ENCODE measurements at places on chromosomes 2 and 18.

- no peak for DNase-seq
Observed at GRCh38 chr18:31504455-31505147, 6.6 kb downstream of the DSG2 start.

DNA sequence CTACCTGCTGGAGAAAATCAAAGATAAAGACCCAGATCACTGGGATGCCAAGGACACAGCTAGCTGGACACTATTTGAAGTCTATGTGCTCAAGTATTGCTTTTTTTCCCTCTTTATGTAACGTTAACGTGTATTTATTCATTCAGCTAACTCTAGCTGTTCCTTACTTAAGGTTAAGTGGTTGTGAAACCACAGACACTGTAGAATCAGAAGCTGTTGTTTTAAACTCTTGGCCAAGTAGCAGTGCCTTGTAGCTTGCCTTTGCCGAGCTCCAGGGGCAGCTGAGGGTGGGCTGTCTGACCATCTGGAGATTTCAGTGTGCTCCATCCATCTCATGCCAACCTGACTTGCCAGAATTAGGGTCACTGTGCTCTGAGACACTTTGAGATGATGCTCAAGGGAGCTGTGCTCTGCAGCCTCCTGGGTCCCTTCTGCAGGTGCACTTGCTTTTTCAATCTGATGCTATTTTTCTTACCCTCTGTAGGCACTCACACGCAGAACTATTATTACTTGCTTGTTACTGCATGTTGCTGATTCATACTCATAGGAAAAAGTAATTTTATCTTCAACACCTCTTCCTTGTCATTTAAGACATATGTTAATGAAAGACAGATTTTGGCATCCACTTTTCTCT, 116.2 kb downstream of the METTL8 start:
- DNase-seq, result no peak

DNA sequence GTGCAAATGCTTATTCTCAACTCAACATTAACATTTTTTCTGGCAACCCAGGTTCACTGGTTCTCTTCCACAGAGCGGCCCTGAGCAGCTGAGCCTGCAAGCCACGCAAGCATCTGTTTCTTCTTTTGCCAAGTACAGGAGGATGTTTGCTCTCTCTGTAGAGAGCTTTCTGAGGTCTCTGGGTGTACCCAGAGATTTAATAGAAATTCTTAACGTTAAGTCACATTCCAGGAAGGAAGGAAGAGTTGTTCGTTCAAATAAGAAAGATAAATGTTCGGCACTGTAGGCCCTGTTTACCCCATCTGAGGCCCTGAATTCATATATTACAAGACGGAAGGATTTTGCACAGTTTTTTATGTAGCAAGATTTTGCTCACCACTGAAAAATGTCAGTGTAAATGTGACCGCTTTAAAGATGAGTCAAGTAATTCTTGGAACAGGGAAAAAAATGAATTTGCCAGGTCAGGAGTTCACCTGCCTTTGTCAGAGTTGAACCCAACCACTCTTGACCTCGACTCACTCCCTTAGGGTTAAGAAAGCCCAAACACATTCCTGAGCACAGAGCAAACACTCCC, 30.1 kb downstream of the KCTD18 start:
- DNase-seq, result peak; percentile 65

GRCh38 chr2:154507186-154507585, 191.3 kb upstream of the KCNJ3 start:
- DNase-seq, result no peak

- no peak for DNase-seq
Observed at GRCh38 chr2:6644261-6644660, 221.4 kb downstream of the CMPK2 start.

DNA sequence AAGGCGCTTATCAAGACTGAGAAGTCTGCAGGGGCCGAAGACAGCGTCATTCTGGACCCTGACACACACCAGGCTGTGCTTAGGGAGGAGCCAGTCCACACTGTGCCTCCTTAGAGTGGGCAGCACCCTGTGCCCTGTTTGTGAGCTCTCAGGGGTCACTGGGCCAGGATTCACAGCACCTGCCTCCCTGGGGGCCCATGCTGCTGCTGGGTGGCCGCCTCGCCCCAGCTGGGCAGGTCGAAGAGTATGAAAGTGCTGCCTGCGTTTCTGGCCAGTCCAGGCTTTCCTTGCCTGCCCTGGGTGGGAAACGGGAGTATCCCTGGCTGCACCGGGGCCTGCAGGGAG, 15.4 kb upstream of the GPR55 start:
- DNase-seq, result no peak

DNA sequence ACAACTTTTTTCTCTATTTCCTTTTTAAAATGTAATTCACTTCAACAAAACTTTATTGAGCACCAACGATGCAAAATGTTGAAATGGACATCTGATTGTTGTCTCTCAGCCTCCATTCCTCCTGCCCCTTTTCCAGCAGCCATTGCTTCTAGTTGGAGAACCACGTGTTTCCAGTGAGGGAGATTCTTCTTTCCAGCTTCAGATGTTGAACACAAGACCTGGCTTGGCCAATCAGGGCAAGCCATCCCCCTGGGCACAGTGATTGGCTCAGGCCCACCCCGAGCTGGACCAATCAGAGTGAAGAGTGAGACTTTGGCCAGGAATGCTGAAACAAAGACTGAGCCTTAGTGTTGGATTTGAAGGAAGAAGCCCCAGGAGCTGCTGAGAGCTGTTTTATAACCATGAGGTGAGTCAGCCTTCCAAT, 59.0 kb downstream of the E2F6 start:
- peak; percentile 79 for DNase-seq

DNA sequence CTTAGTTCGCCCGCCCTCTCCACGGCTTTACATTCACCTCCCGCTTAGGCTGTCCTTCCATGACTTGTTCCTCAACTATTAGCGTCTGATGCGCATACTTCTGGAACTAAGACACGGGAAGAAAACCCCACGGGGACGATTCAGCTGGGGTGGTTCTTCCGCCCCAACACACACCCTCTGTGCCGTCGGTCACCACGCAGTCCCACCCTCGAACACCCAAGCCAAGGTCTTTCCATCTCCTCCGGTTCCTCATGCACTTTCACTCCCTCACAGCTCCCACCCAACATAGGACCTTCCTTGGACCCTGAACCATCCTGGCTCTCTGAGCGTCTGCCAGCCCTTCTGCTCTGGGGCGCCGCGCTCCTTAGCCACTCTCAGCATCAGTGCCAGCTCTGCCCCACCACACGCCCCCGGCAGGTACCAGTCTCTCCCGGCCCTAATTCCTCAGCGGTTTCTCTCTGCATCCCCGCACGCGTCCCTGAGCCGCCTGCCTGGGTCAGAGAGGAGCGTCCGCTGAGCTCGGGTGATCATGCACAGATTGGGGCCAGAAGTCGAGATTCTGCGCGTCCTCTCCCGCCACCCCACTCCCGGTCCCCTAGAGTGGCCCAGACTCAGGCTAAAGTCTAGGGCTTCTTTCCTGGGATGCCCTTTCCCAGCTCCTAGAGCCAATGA, 522 bp upstream of the SRD5A2 start:
- DNase-seq, result no peak

DNA sequence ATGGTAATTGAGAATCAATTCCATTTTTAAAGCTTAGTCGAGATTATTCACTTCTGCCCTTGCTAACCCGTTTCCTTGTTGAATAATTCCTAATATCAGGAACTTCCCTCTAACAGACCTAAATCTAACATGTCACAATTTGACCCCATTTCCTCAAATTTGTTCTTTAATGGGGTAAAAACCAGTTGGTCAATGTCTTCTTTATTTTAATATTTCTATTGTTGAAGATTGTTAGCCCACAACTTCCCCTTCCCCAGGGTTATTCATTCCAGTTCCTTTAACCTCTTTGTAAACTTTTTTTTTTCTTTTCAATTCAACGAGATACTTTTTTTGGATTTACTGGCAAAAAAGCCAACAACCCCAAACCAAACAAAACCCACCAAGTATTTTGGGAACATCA, 7.3 kb downstream of the TNFRSF11A start:
- DNase-seq, result no peak

GRCh38 chr2:179550214-179550613, 285.6 kb upstream of the SESTD1 start:
- no peak for DNase-seq

DNA sequence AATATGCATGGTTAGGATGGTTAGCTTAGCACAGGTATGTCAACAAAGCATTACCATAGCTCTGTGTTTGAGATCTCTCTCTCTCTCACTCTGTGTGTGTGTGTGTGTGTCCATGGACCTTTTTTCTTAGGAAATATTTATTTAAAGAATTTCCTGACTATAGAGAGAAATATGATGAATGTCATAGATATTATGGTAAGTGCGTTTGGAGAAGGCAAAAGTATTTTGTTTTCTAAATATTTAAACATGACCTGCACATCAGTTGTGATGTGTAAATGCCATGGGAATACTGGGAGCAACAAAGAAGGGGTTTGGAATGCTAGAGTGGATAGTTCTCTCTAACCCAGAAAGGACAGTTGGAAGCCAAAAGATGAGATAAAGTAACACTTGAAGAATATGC, 3.9 kb upstream of the TMEM178A start:
- no peak for DNase-seq

DNA sequence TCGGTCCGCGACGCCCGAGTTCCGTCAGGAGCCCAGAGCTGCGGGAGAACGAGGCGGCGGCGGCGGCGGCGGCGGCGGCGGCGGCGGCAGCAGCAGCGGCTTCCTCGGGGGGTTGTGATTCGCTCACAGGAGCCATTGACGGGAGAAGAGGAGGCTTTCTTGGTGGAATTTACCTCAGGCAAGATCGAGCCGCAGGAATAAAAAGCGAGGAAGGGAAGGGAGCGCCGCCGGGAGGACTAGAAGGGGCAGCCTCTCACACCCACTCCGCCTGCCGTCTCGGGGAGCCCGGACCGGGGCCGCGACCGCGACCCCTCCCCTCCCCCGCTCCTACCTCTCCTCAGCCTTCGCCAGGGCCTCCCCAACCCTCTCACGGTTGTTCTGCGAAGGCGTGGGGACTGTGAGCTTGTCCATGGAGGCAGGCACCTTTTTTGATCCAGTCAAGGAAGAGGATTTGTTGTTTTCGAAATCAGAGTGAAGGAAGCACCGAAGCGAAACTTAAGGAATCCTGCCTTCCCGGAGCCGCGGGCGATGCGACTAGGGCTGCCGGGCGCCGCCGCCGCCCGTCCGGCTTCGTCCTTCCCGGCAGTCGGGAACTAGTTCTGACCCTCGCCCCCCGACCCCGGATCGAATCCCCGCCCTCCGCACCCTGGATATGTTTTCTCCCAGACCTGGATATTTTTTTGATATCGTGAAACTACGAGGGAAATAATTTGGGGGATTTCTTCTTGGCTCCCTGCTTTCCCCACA, 506 bp downstream of the BMPR2 start:
- DNase-seq, result no peak

DNA sequence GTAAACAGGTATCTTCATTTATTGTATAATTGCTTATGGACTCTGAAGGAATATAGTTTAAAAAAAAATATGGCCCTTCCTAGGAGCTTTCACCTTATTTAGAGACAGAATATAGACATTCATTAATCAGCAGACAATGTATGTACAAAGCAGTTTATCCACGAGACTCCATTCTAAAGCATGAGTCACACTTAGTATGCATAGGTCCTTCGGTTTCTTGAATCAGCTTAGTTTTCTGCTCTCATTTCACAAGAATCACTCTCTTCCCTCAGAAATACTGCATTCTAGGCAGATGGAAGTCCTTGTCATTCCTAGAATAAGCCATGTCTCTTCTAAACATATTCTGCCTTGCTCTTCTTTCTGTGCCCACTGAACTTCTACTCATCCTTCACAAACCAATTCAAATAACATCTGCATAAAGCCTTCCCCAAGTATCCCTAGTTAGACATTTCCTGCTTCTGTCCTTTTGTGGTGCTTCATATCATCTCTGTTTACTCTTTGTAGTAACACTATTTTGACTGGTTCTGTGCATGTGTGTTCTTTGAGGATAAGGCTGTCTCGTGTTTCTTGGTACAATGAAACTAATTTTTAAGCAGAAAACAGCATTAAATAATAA, 84.5 kb downstream of the PTRHD1 start:
- no peak for DNase-seq

GRCh38 chr2:199307461-199307860, 150.3 kb downstream of the SATB2 start:
- DNase-seq, result no peak

GRCh38 chr2:20594957-20595356, 55.9 kb downstream of the HS1BP3 start:
- no peak for DNase-seq

DNA sequence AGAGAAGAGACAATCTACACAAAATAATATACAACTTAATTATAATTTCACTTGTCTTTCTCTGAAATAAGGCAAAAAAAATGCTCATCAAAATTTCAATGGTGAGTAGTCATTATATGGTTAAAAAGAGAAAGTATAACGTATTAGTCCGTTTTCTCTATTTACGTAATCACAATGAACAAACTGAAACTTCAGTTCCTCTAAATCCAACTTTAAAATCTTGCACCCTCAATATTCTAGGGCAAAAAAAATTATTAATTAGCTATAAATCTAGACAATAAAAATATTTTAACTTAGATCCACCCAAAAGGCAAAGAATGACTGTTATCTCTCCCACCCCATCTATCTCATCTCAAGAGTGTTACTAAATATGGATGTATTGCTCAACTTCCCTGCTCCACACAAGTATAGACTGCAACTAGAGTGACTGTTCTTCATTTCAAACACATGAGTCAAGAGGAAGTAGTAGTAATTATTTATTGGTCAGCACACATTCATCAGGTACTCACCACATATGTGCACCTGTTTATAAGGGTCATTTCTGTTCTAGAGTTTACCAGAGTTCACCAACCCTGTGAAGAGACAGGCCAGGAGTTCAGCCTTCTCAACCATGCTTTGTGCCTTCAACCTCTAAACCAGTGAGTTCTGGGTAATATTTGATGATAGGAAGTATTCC, 36.4 kb downstream of the STK39 start:
- peak; percentile 78 for DNase-seq

DNA sequence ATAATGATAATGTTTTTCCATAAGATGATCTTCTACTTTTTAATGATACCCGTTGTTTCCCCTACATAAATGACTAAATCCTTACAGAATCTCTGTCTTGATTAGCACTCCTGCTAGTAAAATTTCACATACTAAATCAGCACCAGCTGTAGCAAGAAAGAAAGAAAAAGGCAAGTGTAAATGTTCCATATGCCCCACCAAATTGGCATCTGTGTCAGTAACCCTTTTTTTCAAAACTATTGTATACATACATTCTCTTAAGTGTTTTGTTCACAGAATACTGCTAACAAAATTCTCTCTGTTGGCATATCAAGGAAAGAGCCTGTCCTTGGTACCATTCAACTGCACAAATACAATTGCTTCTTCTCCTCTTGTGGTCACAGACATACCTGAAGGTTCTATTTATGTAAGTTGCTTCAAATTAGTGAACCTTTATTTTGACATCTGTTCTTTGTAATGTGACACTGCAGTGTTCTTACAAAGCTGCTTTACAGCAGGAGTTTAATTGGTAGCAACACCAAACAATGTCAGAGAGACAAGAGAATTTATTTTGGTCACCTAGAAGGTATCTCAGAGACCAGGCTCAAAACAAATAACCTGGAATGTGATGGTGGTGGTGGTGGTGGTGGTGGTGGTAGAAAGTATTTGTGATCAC, 641.9 kb downstream of the ZEB2 start:
- no peak for DNase-seq

DNA sequence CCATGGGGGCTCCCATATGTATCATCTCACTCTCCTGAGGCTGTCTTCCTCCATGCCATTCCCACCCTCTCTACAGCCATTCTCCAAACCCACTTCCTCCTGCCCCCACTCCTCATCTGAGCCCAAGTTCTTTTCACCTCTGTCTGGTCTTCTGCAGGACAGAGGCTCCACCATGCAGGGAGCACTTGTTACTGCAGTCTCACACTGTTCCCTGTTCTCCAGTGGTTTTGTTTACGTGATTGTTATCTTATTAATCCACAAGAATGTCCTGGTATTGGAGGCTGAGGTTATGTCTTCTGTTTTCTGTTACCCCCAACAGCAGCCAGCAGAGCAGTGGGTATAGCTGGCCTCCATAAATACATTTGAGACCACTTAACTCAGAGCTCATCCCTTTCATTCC, 51.4 kb downstream of the PAX8 start:
- no peak for DNase-seq

Data from BJ (cell line).